ENCODE measurements at places on chromosomes 11 and 22.

DNA sequence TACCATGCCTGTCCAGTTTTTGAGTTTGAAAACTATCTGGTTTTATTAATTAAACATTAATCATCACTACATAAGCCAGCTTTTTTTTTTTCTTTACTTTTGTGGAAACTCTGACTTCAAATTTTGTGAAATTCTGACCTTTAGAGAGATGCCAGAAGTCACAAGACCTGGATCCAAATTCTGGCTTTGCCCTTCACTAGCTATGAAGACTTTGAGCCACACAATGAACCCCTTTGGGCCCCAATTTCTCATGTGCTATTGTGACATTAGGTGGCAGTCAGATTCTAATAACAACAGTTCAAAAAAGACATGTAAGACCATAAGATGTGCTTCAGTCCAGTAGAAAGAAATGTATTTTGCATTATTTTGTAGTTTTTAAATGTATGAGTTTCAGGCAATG, 60.3 kb downstream of the ZC3H12C start:
- no peak for DNase-seq

DNA sequence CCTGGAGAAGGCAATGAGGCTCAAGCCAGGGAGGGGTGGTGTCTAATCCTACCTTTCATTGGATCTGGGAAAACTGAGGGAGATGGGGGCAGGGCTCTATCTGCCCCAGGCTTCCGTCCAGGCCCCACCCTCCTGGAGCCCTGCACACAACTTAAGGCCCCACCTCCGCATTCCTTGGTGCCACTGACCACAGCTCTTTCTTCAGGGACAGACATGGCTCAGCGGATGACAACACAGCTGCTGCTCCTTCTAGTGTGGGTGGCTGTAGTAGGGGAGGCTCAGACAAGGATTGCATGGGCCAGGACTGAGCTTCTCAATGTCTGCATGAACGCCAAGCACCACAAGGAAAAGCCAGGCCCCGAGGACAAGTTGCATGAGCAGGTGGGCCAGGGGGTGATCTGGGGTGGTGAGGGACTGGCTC, at the start of gene FOLR1:
TSS of gene FOLR1 (plus strand) at position 180 of the 421 bp plus-strand sequence. CDS start at position 214, 34 bp downstream.
- no peak for DNase-seq

DNA sequence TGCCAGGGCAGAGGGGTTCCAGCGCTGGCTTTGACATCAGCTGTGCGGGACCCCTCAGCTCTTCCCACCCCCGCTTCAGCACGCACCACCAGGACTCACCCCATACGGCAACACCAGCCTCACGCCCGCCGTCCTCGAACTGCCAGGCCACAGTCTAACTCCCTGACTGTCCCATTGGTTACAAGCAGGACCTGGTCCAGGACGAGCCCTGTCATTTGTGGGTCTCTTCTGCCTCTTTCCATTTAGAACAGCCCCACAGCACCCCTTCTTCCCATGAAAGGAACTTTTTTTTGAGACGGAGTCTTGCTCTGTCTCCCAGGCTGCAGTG, 81.7 kb downstream of the PHF21B start:
- no peak for DNase-seq

- DNase-seq: no peak
Observed at GRCh38 chr11:67998150-67999045, 5.5 kb downstream of the UNC93B1 start.

DNA sequence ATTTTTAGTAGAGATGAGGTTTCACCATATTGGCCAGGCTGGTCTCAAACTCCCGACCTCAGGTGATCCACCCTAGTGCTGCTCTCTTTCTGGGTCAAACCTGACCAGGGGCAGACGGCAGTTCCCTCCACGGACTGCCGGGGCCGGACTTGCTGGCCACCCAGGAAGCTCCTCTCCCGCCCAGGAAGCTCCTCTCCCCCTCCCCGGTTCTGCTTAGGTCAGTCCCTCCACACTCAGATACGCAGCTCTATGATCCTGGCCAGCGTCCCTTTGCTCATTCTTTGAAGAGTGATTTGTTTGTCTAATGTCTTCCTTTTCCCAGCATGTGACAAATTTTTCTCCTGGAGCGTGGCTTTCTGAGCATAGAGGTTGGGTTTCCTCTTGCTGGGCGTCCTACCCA, 125.3 kb upstream of the B3GAT1 start:
- no peak for DNase-seq

DNA sequence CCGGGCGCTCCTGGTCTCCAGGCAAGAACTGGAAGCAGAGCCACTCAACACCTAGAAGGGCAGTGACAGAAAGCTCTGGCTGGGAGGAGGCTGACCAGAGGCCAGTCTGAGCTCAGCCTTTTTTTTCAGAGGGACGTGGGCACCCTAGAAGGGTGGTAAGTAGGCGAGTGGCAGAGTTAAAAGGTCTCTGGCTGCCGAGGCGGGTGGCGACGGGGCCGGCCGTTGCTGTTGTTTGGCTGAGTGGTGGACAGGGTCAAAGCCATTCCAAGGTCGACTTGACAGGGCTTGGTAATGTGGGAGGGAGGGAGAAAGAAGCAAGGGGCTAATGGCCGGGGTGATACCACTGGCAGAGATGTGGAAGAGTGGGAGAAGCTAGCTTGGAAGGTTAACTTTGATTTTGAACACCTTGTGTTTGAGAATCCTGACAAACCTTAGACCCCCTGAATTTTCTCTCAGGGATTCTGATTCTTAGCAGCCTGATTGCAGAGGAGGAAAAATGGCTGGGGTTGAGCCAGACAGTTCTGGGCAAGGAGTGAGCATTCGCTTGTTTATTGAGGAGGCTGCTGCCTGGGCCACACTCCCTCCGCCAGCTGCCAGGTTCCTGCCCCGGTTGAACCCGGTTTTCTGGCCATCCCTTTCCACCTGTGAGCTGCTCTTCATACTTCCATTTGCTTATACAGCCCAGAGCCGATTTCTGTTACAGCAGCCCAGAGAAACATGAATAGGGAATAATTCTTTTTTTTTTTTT, 868 bp upstream of the SYCE3 start:
- peak; percentile 30 for DNase-seq

GRCh38 chr11:126024123-126024522, 38.5 kb downstream of the CDON start:
- DNase-seq: no peak

- no peak for DNase-seq
Observed at GRCh38 chr11:15139096-15139770, 24.5 kb downstream of the INSC start.

DNA sequence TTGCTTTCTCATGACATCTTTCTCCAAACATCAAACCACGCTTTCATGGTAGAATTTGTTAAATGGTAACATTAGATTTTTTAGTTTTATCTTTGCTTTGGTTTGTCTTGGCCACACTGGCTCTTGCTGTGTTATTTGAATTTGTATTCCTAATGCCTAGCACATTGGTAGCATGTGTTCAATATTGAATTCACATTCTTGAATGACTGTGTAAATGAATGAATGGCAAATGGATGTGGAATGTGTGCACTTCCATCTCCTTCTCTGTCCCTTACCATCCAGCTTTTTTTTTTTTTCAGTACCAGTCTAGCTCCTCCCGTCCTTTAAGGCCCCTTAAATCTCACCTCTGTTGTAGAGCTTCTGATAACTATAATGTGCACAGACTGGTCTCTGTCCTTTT, 41.2 kb downstream of the HEPHL1 start:
- DNase-seq: no peak

- DNase-seq: no peak
Observed at GRCh38 chr22:47533961-47534803, 771.7 kb downstream of the TBC1D22A start.

- DNase-seq: no peak
Observed at GRCh38 chr11:44537679-44538078, 27.8 kb upstream of the CD82 start.

DNA sequence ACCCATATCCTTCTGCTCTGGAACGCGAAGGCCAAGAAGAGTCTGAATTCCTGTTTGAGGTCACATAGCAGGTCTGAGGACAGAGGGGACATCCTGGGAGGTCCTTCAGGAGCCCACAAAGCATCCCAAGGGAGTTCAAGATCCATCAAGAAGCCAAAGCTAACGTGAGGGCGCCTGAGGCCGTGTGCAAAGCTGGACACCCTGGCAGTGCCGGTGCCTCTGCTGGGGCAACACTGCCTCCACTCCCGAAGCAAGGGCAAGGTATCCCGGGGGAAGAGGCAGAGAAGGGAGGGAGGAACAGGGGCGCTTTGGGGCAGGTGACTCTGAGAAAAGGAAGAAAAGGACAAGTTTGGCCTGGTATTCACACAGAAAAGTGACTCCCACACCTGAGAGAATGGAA, 50.3 kb upstream of the CDON start:
- no peak for DNase-seq

DNA sequence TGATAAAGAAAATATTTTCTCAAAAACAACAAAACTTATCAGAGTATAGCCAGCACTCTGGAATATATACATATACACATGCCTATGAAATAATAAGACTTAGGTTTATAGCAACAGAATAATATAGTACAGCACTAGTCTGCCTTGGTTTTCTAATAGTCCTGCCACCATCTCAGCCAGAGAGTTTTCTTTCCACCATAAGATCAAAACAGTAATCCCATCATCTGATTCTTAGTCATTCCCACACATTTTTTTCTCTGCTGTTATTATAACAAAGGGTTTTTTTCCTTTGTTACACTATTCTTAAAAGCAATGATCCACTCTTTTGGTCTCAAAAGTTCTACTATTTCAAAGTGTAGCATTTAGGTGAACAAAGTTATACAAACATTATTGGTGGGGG, 15.1 kb downstream of the MTMR2 start:
- DNase-seq: no peak

GRCh38 chr11:75810637-75811390, 4.2 kb upstream of the UVRAG start:
- DNase-seq: no peak

DNA sequence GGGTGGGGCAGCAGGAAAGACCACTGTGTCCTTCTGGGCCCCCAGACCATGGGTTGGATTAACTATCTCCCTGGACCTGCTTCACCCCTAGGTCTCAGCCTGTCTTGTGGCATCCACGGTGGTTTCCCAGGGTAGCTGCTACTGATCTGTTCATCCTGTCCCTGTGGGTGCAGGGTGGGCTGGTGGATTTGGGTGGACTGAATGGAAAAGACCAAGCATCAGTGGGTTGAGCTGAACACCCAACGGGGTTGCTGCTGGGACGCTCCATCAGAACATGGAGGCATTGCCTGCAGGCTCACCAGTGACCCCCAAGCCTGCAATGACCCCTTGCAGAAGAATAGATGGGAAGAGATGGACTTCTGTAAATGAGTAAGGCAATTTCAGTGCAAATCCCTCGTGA, 812.1 kb downstream of the TBC1D22A start:
- no peak for DNase-seq

GRCh38 chr22:39765046-39765445, 128.5 kb downstream of the ENTHD1 start:
- DNase-seq: no peak

DNA sequence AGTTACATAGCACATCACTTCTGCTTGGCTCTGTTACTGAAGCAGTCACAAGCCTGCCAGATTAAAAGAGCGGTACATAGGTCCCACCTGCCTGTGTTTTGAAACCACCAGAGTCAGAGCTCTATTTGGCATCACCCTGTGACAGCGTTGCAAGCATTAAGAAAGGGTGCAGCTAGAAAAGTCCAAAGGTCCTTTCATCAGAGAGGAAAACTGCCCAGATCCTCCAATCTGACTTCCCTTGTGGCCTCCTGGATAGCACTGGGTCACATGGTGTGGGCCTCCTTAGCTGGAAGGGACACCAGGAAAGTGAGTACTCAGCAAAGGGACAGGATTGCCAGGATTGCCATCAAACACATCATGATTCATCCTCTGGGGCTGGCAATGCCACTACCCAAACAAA, 22.9 kb downstream of the STX3 start:
- peak; percentile 37 for DNase-seq
